Hindlimb muscle (tissue), 1 donor: ENCODE measurements at places on chromosomes 1 and 21. TPM values are rescaled to one million over a fixed set of nuclear protein-coding genes. Genes with fewer than 3 reads are reported as not detected.

- DNase-seq: no peak
Observed at GRCh38 chr1:166952002-166952746, 23.2 kb downstream of the ILDR2 start.

- DNase-seq: no peak
Observed at GRCh38 chr1:154758346-154758745, 111.7 kb downstream of the KCNN3 start.

DNA sequence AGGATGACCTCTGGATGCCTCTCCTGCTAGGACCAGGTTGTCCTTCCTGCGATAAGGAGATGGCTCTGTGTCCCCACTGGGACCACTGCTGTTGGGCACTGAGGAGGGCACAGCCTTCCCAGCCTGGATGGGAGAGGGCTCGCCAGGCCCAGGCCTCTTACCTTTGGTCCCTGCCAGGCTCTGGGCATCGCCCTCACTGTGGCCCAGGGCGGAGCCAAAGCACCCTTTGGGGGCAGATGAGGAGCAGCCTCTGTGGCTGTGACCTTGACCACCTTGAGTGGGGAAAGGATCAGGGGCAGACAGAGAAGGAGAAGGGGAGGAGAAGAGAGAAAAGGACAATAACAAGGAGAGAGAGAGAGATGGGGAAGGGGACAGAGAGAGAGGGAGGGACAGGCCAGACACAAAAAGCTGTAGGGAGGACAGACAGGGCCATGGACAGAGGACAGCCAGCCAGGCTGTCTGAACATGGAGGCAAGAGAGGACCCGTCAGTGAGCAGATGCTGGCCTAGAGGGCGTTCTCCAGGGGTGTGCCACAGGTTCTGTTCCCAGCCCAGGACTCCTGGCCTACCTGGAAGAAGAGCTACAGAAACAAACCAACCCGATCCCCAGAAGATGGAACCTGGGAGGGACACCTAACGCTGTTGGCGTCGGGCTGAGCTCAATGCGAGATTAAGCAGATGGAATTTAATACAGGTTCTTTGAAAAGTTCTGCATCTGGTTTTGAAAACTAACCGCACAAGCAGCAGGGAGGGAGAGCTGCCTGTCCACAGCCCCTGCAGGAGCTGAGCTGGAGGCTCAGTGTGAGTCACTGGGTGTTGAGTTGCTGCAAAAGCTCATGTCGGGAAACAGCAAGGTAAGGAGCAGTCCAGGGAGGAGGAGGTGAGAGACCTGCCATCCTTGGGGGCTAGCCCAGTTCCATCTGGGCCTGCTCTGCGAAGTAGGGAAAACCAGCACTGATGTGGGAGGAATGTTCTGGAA lies 262.1 kb downstream of the PTPRU start:
- DNase-seq: no peak

DNA sequence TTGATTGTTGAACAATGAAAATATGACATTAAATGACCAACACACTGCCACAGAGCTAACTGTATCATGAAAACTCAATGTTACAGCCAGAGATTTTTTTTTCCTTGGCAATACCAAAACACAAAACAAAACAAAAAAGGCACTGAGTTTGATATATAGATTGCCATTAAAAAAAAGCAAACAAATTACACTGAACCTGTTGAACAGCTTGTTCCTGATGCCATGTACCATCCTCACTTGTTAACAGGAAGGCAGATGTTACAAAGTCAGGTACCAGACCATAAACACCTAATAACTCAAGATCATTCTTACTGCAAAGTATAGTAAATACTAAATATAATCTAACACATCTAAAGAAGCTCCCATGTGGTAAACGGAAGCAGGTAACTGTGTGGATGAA lies 75.2 kb downstream of the ZNF644 start:
- no peak for DNase-seq

DNA sequence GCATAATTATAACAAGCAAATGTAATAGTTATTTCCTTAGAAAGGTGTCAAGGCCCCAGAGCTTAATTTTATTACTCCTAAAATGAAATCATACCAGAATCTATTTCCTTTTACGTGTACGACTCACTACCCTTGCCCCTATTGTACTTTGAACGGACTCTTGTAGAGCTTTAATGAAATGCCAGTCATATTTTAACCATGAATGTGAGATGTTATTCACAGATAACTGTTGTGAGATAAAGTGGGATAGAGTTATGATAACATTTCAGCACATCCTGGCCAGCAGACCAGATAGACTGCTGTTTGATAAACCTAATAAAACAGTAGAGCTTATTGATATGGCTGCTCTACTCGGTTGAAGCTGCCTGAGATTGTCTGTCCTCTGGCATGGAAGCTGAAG lies 500.8 kb upstream of the PBX1 start:
- no peak for DNase-seq

DNA sequence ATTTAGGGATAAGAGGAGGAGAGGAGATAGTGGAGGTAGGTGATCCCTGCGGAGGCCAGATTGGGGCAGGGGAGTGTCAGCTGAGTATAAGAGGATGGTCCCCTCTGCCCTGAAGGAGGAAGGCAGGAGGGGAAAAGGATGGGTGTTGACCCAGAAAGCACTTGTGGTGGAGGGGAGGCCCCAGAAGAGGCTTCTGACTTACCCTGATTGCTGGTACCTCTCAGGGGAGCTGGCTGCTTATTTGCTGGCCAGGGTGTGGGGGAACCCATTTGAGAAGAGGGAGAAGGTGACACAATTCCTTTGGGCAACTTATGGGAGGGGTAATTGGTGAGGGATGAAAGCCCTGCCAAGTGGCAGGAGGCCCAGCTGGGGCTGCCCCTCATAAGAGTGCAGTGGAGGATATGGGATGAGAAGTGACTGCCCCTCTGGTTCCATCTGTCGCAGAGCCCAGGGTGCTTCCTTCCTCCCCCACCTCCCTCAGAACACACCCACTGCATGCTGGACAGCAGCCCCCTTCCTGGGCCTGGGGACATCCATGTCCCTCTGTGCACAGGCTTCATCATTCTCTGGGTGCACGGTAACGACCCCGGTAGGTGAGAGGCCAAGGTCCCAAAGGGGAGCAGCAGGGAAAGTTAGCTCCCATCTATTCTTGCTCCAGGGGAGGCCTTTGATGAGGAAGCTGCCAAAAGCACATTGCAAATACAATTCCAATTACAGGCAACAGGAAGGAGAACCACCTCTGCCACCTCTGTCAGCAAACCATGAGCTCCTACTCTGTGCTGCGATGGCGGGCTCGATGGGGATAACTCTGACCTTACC lies 1.4 kb upstream of the PCSK9 start:
- DNase-seq: no peak

DNA sequence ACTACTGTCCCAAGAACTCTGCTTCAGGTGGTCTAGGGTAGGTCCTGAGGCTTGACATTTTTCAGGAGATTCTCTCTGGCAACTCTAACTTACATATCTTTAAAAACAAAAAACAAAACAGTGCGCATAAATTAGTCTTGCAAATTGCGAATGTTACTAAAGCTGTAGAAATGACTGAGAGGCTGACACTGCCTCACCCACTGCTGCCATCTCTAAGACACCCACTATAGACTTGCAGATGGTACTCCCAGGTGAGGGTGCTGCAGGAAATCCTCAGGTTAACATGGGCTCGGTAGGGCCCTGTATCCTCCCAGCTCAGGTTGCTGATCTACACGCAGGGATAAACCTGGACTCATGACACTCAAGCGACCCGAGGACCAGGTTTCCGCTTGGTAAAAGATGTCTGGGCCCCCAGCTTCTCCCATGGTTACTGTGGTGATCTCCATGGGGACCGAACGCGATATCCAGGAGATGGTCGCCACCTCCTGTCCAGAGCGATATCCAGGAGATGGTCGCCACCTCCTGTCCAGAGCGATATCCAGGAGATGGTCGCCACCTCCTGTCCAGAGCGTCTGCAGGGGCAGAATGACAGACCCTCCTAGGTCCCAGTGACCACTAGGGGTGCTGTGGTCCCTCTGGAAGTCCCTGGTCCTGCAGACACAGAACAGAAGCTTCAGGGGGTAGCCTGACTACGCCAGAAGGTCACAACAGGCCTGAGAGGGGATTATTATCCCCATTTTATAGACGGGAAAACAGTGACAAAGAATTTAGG lies 16.2 kb upstream of the LY9 start:
- DNase-seq: no peak

- peak; percentile 20 for DNase-seq
Observed at GRCh38 chr21:45747802-45748445, 104.4 kb downstream of the PCBP3 start.

SPATC1L gene
- 8.2 TPM for polyA plus RNA-seq

NTMT2 gene
- polyA plus RNA-seq: 10.6 TPM

SIKE1 gene
- 25.3 TPM for polyA plus RNA-seq

YOD1 gene
- polyA plus RNA-seq: 4.2 TPM

OLFML2B gene
- polyA plus RNA-seq: 85.0 TPM
